ENCODE measurements at places on chromosomes 5 and 9. TPM values are rescaled to one million over a fixed set of nuclear protein-coding genes. Genes with fewer than 3 reads are reported as not detected.

Gene PCDHGA10
- total RNA-seq: 0.78 TPM

Gene CBY3
- not detected for total RNA-seq

Gene C5orf52
- not detected for total RNA-seq

Gene KLF9
- 18.1 TPM for total RNA-seq

Gene SLC4A9
- total RNA-seq: not detected

DNA sequence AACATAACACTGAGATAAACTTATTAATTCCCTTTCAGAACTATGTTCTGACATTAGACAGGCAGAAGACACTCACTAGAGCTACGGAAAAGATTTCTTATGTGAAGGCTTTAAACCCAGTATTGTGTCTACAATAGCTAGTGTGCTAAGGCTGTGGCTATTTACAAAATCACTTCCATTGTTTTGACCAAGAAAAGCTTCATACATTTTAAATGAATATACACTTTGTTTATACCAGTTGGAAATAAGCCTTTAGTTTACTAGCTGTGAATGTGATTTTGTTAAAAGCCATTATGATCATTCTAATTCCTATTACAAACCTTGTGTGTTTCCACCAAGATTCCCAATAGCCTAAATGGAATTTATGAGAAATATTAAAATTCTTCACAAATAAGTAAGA, 83.0 kb downstream of the AGTPBP1 start:
- no peak for DNase-seq

GRCh38 chr5:108786806-108787483, 39.2 kb downstream of the FER start:
- DNase-seq: no peak

- DNase-seq: no peak
Measured at GRCh38 chr9:134680393-134681060, 38.9 kb downstream of the COL5A1 start.

DNA sequence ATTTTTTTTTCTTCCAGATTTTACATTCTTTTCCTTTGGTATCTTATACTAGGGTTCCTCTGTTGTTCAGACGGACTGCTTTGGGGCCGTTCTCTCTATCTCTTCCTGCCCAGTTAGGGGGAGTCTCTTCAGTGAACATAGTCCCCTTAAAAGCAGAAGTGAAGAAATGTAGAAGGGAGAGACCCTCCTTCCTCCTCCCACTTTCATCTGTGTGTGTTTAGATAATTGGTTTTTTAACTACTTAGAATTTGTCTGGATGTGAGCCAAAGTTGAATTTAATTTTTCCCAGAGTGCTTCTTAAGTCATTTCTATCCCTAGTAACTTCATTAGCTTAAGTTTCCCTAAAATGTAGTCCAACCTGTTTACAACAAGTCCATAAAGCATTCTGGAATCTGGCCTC, 167.5 kb downstream of the HACD4 start:
- no peak for DNase-seq

DNA sequence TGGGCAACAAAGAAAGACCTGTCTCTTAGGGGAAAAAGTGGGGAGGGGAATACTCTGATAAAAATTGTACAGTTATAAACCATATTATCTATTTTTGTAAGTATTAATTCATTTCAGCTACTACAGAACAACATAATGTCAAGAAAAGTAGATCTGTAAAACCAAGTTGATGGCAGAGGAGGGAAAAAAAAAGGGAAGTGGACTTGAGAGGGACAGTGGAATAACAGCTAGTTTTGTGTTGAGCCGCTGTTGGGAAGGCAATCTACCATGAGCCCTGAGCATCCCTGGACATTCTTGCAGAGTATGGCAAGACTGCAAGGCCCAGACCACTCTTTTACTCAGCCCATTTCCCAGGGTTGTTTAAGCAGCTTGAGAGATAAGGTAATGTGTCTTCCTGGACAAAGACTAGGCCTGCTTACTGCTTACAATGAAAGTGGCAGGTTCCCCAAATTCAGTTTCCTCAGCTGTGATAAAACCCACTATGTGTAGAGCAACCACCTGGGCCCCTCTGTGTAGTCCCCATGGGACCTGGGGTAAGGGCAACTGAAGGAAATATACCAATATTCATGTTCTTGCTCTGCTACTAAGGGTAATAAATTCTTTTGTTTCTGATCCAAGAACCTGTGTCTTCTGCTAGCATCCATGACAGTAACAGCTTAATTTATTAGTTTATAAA, 25.0 kb downstream of the CEP120 start:
- no peak for DNase-seq

DNA sequence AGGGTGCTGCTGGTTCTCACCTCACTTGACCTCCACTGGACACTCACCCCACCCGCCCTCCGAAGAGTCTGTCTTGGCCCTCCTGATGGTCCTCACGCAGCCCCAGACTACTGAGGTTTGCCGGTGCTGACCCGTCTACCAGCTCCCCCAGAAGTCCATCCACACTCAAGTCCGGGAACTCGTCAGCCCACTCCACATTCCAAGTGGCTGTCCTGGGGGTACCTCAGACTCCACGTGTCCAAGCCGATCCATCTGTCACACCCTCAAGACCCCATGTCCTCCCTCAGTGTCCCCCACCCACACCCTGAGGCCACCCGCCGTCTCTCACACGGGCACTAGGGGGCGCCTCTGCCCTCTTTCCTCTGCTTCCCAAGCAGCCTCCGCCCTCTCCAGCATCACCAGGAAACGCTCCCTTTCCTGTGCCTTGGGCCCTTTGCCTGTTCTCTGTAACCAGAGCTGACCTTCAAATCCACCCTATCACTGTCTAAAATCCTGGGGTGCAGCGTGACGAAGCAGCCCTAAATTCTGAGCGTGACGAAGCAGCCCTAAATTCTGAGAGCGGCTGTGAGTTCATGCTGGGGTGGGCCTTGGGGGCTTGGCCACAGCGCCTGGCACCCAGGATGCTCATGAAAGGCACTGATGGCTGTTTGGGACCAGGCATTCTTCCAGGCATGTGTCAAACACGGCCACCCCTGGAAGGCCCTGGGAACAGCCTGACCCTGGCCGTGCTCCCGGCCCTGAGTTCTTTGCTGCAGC, 95.7 kb downstream of the KCNT1 start:
- DNase-seq: no peak

GRCh38 chr9:93677048-93677571, 100.7 kb downstream of the PHF2 start:
- DNase-seq: no peak
